ENCODE measurements at places on chromosomes 12 and 14. TPM values are rescaled to one million over a fixed set of nuclear protein-coding genes. Genes with fewer than 3 reads are reported as not detected.

DNA sequence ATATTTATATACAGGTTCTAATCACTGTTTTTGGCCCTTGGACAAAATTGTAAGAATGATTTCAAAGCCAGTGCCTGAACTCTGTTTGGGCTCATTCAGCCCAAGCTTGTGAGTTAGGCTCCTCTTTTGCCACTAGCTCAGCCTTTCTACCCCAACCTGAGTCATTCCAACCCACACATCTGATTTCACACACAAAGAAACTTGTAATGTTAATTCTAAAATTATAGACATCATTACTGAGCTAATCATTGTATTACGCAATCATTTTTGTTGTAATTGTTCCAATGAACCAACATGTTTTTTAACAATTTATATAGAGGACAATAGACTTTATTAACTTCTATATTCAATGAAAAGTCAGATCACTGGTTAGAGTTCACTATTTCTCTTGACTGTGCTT lies 441.1 kb downstream of the ETNK1 start:
- DNase-seq: no peak

IL23A gene
- 7.3 TPM for total RNA-seq

ATP2A2 gene
- 257 TPM for total RNA-seq

GRCh38 chr14:87754520-87755223 lies 238.3 kb downstream of the GALC start:
- DNase-seq: no peak

DNA sequence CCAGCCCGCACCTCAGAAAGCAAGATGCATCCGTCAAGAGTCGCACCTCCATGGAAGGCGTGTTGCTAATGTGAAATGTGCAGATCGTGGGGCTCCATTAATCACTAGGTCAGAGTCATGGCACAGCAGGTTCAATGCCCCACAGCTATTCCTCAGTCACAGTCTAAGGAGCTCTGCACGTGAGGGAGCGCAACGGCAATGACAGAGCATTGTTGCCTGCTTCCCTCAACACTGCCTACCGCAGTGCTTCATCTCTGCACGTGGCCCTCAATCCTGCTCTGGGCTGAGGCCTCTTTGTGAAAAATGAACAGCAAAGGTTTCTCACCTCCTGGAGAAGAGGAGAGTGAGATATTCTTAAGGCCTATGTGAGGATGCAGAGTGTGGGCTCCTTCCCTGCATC lies 995.2 kb upstream of the TMEM132C start:
- no peak for DNase-seq

DNA sequence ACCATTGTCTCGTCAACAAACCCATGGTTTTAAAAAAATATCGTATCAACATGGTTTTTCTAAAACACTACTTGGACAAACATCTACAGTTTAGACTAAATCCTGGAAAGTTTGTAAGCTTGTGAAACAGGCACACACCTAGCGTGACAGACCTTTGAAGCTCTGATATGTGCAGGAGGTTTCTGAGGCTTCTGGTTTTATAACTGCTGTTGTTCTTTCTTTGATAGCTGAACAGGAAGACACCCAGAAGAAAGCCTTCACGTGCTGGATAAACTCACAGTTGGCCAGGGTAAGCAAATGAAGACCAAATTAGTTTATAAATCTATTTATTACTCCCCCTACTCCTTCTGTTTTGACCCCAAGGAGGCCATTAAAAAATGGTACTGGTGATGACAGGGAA lies 87.6 kb downstream of the SYNE2 start:
- no peak for DNase-seq

- no peak for DNase-seq
Observed at GRCh38 chr12:98453492-98453891, 61.9 kb upstream of the TMPO start.

TNS2 gene
- 4.3 TPM for total RNA-seq

REP15 gene
- 3.4 TPM for total RNA-seq

PSMA3 gene
- 155 TPM for total RNA-seq

DNA sequence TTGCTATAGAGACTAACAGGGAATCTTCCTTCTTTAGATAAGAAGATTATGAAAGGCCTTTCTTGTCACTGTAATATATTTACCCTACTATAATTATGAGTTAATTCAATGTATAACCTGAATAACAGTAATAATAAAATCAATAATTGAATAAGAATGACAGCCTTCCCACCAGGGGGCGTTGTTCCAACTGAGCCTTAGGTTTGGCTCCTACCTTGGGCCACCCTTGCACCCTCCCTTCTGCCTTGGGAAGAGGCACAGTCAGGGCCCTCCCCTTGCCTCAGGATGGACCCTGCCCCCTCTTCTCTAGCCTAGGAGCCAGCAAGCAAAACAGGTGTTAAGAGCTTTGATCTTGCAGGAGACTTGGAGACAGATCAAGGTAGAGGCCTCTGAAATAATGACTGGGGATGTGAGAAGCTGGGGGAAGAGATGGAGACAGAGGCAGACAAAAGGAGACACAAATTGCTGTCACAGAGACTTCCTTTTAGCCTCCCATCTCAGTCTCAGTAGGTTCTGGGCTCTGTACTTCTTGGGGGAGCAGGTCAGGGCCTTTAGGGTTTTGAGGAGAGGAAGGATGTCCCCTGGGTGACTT lies 40.1 kb upstream of the CISTR start:
- no peak for DNase-seq
